Activated naive CD4-positive, alpha-beta T cell treated with anti-CD3 and anti-CD28 coated beads, Interleukin-2, amount 50 U/mL, for 72 hours (primary cell): ENCODE measurements at places on chromosomes 7 and 10. TPM values are rescaled to one million over a fixed set of nuclear protein-coding genes. Genes with fewer than 3 reads are reported as not detected.

Gene MSMB
- total RNA-seq, result not detected

Gene OR2A12
- total RNA-seq, result not detected

Gene PLAC9
- total RNA-seq, result not detected

Gene SEMA3A
- total RNA-seq, result 2.3 TPM

- DNase-seq, result no peak
Measured at GRCh38 chr10:124294811-124295770, 123.6 kb downstream of the OAT start.

DNA sequence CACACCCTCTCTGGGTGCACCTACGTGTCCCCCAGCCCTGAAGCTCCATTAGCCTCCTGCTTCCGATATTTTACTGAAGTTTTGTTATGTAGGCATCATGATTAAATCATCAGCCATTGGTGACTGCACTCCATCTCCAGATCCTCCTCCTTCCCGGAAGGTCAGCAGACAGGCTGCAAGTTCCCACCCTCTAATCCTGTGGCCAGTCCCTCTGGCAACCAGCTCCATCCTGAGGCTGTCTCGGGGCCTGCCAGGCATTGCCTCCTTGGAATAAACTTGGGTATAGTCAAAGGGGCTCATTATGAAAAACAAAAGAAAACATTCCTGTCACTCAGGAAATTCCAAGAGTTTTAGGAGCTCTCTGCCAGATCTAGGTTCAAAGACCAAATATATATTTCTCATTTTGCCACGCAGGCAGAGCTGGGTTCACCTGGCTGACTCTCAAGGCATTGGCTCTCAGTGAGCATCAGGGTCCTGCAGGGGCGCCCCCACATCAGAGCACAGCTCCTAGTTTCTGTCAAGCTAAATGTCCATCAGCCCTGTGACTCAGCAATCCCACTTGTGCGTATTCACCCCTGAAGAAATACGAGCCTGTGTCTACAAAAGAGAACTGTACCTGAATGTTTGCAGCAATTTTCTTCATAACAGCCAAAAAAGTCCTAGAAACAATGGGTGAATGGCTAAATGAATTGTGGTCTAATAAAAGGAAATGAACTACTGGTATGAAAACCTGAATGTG lies 27.4 kb upstream of the TMEM72 start:
- no peak for DNase-seq

DNA sequence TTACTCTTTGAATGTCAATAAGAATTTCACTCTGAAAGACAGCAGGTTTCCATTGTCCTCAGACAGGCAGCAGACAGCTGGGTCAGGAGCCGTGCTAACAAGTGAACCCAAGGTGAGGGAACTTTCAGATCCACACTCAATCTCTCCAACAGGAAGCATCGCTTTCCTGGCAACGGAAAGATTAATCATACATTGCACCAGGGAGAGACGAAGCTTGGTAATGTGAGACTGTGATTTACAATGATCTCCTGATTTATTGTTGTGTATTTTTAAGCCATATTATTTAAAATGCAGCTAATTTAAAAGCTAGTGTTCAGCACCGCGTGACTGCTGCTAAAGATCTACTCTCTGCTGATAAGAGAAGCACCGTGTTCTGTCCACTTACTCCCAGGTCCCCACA lies 17.5 kb upstream of the NOM1 start:
- no peak for DNase-seq

DNA sequence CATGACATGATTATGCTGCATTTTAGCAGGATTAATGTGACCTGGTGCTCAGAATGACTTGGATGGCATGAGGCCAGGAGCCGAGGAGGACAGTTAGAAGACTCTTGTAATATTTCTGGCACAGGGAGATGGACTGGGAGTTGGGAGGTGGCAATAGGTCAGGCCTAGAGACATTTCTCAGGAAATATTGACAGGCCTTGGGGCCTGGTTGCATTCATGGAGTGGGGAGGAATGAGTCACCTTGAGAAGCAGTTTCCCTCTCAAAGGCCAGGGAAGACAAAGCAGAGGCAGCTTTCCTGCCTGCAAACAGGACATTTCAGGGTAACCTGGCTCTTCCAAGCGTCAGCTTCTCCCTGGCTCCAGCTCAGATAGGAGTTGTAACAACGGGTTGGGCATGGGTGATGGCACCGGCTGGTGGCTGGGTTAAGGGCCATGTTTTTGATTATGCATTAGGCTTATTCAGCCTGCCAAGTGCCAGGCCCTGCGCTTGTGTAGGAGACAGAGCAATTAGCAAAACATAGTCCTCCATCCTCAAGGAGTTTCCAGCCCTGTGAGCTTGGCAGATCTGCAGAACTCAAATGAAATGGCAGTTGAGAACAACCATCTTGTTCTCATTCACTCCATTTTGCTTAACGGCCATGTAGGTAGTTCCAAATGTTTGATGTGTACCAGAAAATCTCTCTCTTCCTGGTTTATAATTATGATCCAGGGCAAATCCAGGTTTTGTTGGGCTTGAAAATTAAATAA lies 38.2 kb downstream of the HK1 start:
- DNase-seq, result no peak

- no peak for DNase-seq
Measured at GRCh38 chr7:14432924-14433323, 443.5 kb upstream of the ETV1 start.

DNA sequence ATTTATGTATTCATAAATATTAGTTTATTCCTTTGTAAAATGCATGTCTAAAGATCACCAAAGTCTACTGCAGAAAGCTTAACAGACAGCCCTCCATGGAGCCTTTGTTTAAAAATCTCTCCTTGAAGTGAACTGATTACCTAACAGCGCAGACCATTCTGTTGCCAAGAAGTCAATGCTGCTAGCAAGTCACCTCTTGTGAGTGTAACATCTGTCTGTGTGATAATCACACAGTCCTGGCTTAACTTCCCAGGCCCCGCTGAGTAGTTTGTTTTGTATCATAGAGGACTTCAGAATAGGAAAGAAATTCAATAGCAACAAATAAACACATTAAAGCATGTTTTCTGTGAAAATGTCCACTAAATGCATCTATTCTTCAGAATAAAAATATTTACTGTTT lies 435.3 kb upstream of the IGFBP3 start:
- no peak for DNase-seq

DNA sequence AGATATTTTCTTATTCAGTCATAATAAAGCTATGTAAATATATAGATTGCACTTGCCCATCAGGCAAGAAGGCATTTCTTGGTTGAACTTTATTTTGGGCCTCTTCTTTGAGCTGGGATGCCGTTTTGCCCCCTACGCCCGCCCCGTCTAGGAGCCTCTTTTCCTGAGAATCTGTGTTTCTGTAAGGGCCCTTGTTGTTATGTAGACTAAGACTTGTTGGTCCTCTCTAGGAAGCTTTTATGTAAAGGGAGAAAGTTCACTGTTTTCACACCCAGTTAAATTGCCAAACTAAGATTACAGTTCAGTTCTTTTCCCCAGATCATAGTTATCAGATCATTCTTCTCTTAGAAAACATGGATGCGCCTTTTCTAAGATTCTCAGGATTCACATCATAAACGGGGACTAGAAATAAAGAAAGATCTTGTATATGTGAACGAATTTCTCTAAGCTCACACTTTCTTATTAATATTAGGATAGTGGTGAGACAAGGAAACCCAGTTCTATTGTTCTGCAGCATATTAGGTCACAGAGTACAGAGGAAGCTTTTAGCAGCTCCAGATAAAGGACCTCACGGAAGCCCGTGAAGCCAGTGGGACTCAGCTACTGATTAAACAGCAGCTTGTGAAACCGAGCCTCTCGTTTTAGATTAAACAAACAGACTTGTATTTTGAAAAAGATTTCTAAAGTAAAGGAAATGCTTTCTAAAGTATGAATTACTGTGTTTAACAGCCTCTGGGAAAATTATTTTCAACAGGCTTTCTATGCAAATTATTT lies 3.8 kb downstream of the LMTK2 start:
- DNase-seq, result no peak
